ENCODE measurements at places on chromosomes 5 and 9.

DNA sequence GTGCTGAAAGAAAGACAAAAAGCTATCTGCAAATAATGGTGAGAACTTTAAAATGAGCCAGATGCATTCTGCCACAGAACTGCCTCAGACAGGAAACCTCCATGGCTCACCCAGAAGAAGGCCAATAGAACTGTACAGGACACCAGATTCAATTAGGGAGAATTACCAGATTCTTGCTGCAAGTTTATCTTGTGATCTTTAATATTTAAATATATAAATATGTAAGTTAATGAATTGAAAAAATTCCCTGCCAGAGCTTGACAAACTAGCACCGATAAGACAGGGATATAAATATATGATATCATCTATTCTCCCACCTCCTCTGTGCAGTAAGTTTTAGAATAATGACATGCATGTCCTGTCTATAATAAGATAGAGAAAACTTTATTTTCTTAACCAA lies 252.8 kb downstream of the PLK2 start:
- DNase-seq: no peak

DNA sequence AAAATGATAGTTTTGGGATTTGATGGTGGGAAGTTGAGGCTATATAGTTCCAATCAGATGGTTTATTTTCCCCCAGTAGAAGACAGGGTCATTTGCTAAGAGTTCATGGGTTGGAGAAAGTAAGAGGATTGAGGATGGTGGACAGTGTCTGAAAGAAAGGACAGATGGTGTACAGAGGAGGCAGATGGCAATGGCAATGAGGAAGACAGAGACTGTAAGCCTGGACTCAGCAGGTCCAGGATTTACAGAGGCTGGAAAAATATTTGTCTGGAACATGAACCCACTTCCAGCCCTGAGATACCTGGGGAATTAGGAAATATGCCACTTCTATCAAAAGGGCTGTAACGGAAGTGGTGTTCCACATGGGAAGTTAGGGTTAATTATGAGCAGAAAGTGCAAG lies 84.5 kb downstream of the PCSK1 start:
- DNase-seq: no peak

DNA sequence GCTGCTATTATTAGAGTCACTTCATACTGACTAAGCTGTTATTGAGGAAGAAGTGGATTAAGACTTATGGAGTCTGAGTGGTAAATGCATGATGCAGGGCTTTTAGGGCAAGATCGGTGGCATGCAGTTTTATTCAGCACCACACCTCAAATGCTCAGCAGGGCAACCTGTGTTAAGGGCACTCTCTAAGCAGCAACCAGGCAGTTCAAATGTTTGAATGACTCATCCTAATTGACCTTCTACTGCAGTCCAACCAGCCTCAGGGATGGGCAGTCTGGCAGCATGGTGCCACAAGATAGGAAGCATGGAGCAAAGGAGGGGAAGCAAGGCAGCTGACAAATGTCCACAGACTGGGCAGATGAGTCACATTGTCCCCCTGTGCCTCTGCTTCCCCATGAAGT lies 80.2 kb upstream of the MIER3 start:
- no peak for DNase-seq

DNA sequence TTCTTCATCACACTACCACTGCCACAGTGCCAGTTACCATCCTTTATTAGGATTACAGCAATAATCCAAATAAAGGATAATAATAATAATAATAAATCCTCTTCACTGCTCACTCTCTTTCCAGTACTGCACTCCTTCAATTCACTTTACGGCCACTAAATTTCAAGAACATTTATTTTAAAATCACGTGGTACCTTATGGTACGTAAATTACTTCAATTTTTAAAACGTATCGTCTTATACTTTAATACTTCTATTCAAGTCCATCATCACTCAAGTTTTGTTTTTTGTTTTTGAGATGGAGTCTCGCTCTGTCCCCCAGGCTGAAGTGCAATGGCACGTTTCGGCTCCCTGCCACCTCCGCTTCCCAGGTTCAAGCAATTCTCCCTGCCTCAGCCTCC lies 36.5 kb downstream of the PTBP3 start:
- DNase-seq: no peak
